CD8-positive, alpha-beta memory T cell (primary cell): ENCODE measurements at places on chromosomes 5 and 9.

DNA sequence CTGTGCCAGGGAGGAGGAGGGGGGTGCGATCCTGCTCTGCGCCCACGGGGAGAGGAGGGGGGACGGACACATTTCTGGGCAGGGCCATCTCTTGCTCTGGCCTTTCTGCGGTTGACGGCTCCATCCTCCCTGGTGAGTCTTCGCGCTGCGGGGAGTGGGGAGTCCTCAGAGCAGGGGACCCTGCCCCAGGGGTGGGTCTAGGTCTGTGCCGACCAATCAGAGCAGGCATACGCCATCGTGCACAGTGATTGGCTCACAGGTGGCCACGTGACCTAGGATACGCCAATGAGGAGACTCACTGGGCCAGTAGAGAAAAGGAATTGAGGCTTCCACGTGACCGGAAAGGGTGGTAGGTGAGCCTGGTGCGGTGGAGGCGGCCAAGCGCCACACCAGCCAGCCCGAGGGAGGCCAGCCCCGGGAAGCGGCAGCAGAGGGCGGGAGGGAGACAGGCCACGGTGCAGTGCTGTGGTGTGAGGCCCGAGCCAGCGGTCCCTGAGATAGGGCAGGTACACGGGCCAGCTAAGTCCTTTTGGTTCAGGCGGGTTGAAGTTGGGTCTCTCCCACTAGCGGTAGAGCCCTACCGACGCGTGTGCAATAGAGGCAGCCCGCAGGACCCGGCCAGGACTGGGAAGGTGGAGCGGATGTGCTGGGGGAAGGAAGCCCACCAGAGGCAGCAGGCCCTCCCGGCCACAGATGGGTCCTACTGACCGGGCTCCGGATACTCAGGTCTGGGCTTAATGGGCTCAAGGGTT lies 65.2 kb upstream of the RNF130 start:
- DNase-seq = no peak

GRCh38 chr5:78103232-78103918 lies 191.1 kb downstream of the AP3B1 start:
- DNase-seq = no peak

DNA sequence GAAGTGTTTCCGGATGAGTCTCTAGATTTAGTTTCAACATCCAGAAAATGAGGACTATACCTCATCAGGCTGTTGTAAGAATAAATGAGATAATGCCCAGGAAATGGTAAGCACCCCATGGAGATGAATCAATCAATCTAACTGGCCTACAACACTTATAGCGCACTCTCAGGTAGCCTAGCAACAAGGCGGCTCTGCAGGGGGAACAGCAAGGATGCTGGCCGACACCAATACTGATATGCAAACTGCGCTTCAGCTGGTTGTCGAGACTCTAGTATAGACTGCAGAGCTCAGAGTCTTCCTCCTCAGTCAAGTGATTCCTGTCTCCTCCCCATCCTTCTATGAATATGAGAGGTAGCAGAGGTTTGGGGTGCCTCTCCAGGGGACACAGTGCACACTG lies 218.8 kb upstream of the WWC1 start:
- DNase-seq = no peak

- no peak for DNase-seq
Measured at GRCh38 chr5:72013766-72014624, 93.3 kb upstream of the MAP1B start.

DNA sequence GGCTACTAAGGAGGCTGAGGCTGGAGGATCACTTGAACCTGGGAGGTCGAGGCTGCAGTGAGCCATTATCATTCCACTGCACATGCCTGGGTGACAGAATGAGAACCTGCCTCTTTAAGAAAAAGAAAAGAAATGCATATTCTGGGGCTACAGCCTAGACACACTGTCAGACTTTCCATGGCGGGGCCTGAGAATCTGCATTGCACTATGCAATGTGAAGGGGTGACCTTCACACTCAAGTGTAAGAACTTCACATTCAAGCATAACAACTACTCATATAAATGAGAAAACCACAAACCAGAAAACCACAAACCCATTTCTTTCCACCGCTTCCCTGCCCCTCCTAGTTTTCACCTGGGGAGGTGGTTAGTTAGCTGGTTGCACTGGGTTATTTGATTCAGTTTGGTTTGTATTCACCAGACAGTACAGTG lies 18.0 kb upstream of the FBP2 start:
- no peak for DNase-seq

- no peak for DNase-seq
Measured at GRCh38 chr9:116713271-116713670, 26.2 kb downstream of the TRIM32 start.

DNA sequence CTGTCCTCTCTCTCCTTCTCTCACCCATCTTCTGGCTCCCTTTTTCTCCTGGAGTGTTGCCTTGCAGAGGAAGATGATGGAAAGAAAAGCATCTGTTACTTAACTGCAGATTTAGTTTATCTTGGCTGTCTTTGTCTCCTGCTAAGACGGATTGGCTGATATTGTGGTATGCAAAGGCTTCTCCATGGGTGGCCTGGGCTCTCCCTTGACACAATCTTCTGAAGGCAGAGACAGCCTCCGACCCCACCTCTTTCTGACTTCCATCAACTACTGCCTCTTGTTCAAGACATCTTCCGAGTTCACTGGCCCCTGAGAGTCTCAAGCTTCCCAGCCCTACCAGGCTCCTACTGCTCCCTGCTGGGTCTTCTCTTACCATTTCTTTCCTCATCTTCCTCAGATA lies 403.7 kb downstream of the LRRC70 start:
- no peak for DNase-seq

- DNase-seq = peak; percentile 6
Measured at GRCh38 chr5:80082731-80083100, 47.6 kb downstream of the THBS4 start.

- DNase-seq = no peak
Measured at GRCh38 chr5:138962614-138963370, 87.7 kb upstream of the LRRTM2 start.

GRCh38 chr5:163437309-163438182 lies at the start of gene CCNG1:
Gene CCNG1, plus strand, starts transcription at chr5:163437595. Its CDS starts 1,662 bp downstream, at chr5:163439257.
- peak; percentile 86 for DNase-seq

- no peak for DNase-seq
Measured at GRCh38 chr9:110101531-110102161, 106.3 kb downstream of the C9orf152 start.

DNA sequence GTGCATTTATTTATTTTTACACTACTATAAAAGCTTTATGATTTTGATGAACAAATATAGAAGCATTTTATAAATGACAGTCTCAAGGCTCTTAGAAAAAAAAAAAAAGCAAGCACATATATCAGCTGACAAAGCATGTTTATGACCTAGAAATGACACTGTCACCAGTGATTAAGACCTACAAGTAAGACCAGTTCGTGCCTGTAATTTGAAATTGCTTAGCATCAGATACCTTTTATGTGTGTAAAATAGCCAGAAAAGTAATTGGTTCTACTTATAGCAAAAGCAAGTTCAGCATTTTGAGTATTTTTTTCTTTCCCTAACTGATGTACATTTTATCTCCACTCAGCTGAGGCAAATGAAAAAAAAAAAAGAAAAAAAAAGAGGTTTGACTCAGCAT lies 808.4 kb downstream of the CDH18 start:
- DNase-seq = no peak

- no peak for DNase-seq
Measured at GRCh38 chr5:142969186-142969585, 199.0 kb downstream of the ARHGAP26 start.

DNA sequence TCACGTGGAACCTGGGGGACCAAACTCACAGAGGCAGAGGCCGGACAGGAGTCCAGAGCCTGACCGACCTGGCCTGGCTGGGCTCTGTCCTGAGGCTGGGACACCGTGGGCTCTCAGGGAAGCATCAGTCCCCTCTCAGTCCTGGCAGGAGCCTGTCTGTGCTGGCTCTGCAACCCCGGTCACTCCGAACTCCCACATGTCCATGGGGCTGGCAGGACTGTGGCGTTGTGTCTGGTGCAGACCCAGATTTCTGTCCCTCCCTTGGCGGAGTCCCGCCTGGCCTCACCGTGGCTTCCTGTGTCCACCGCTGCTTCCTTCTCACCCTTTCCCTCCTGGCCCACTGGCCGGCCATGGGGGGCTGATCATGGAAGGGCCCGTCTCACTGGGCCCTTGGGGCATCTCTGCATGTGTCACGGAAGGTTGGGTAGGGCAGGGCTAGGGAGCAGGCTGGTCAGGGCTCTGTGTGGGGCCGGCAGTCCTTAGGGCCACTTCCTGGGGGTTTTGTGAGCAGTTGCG lies 68.8 kb downstream of the RXRA start:
- no peak for DNase-seq

DNA sequence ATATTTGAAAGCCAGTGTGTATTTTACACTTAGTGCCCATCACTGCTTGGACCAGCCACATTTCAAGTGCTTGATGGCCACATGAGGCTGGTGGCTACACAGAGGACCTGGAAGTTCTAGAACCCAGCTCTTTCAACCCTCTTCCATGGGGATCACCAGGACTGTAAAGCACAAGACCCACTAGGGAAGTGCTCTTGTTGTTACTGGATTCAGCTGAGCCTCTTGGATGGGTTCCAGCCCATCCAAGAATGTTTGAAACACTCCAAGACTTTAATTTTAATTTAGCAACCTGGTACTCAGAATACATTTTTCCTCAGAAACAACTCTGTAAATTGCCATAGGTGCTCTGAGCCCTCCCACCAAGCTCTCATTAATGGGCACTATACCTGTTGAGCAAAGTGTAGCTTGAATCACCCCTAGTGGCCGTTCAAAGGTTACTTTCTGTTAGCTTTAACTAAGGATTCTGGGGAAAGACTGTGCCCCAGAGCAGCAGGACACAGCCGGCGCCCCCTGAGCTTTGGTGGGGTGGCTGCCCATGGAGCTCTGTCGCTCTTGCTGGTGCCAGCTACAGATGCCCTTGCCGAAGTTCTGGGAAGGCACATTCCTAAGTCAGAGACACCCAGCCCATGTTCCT lies 212.4 kb downstream of the HSD17B3 start:
- no peak for DNase-seq

- no peak for DNase-seq
Measured at GRCh38 chr5:137414112-137414755, 84.9 kb downstream of the SPOCK1 start.

DNA sequence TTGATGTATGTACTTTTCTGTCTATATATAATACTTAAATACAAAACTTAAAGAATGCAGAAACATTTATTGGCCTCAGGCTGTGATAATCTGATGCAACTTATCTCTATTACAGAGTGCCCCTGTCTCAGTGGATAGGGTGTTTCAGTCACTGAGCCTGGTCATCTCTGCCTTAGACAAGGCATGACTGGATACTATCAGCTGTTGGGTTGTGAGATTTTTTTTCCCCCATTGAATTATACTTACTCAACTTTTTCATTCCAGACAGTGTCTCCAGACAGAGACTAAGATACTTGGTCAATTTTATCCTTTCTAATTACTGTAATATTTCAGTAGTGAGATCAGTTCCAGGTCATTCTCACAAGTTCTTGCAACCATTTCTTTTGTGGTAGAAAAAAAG lies 26.7 kb downstream of the XRCC4 start:
- DNase-seq = no peak

DNA sequence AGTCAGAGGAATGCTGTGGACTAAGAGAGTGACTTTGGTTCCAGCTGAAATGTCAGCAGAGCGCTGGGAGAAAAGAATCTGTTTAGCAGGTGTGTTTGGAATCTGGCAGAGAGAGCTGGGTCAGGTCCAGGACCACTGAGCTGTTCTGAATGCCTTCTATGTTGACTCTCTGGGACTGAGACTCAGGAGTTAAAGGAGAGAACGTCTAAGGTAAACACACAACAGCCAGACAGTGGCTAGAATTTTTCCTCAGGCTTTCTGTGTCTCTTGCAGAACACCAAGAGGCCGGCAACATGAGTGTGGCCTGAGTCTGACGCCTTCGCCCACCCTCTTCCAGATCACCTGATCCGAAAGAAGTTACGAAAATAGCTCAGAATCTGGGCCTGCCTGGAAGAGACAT lies 107.2 kb upstream of the ZNF462 start:
- no peak for DNase-seq

DNA sequence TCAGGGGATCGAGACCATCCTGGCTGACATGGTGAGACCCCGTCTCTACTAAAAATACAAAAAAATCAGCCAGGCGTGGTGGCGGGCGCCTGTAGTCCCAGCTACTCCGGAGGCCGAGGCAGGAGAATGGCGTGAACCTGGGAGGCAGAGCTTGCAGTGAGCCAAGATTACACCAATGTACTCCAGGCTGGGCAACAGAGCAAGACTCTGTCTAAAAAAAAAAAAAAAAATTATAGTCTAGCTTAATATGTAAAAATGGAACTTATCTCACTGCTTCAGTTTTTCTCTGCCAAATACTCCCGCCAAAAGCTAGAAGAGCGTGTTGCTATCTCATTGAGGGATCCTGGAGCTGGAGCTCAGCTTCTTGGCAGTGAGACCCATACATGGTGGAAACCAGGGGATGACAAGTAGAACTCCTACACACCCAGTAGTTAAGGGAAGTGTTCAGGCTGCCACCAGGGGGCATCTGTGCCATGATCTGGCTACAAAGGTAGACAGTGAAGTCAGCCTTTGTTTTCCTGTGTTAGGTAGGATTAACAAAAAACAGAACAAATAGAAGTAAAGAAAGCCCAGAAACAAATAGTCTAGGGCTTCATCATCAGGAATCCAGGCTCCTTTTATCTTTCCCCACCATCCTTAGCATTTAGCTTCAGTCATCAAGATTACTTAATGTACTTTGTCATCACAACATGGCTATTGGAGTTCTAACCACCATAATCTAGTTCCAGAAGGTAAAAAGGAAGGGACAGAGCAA lies 33.6 kb upstream of the GLIPR2 start:
- peak; percentile 84 for DNase-seq

GRCh38 chr5:40557501-40557900 lies 122.2 kb upstream of the PTGER4 start:
- DNase-seq = no peak

- no peak for DNase-seq
Measured at GRCh38 chr5:142860270-142860669, 90.1 kb downstream of the ARHGAP26 start.

DNA sequence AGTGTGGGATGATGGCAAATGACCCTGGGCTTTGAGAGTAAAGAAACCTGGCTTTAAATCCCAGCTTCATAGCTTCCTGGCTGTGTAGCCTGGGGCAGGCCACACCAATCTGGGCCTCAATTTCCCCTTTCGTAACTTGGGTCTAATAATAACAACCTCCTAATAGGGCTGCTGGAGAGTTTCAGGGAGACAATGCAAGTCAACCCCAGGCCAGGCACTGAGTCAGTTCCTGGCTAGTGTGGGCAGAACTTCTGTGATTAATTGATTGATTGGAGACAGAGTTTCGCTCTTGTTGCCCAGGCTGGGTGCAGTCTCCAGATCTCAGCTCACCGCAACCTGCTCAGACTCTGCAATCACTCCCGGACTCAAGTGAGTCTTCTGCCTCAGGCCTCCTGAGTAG lies 3.3 kb upstream of the SH2D3C start:
- no peak for DNase-seq

DNA sequence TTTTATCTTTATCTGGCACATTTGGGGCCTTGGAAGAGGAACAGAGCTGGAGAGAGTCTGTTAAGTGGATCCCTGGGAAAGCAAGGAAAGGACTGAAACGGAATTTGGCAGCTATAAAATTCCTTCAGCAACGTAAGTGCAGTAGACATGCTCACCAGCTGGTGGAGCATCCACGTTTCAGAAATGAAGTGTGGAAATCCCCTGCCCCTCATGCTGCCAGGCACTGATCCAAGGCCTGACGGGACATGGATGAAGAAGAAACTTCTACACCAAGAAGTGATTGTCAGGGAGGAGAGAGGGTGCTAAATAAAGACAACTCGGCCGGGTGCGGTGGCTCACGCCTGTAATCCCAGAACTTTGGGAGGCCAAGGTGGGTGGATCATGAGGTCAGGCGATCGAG lies 209.3 kb downstream of the ROR2 start:
- no peak for DNase-seq

- DNase-seq = no peak
Measured at GRCh38 chr9:136665704-136666371, 3.1 kb downstream of the EGFL7 start.
